ENCODE measurements at places on chromosomes 2 and 18.

- no peak for DNase-seq
Measured at GRCh38 chr2:97857553-97857952, 138.2 kb downstream of the TMEM131 start.

GRCh38 chr18:13539843-13540476, 186.4 kb downstream of the FAM210A start:
- no peak for DNase-seq

DNA sequence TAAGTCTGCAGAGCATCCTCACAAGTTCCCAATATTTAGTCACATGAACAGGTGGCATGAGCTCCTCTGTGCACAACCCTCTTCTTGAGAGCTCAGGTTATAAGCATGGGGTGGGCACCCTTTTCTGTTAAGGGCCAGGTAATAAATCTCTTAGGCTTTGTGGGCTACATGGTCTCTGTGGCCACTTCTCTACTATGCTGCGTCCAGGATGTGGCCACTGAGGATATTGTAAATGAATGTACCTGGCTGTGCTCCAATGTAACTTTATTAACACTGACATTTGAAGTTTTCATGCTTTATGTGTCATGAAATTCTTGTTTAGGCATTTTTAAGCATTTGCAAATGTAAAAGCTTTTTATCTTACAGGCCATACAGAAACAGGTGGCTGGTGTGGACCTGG, 116.8 kb upstream of the ST6GAL2 start:
- no peak for DNase-seq

GRCh38 chr2:445896-446295, 158.0 kb upstream of the ALKAL2 start:
- no peak for DNase-seq

- DNase-seq: no peak
Measured at GRCh38 chr2:38945372-38945771, 55.7 kb downstream of the ARHGEF33 start.

DNA sequence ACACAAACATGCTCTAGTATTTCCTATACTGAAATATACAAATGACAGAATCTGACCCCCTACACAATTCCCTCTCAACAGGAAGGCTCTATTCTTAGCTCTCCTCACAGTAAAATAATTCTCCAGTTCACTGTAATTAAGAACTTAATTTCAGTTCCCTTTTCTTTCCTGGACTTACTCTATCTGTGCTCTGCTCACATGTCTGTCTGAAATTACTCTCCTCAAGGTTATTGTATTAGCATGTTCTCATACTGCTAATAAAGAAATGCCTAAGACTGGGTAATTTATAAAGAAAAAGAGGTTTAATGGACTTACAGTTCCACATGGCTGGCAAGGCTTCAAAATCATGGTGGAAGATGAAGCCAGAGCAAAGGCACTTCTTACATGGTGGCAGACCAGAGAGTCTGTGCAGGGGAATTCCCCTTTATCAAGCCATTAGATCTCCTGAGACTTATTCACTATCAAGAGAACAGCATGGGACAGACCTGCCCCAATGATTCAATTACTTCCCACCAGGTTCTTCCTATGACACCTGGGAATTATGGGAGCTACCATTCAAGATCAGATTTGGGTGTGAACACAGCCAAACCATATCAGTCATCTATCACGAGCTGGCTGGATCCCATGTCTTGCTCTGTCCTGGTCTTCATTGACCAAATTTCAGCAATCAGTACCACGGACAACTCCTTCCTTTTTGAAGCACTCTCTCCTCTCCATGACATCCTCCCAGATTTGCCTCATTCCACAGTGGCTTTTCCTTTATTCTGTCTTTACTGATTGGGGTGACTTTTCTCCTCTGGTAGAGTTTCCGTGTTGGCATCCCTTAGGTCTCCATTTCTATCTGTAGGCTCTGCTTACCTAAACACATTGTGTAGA, 110.9 kb downstream of the GALR1 start:
- DNase-seq: no peak

DNA sequence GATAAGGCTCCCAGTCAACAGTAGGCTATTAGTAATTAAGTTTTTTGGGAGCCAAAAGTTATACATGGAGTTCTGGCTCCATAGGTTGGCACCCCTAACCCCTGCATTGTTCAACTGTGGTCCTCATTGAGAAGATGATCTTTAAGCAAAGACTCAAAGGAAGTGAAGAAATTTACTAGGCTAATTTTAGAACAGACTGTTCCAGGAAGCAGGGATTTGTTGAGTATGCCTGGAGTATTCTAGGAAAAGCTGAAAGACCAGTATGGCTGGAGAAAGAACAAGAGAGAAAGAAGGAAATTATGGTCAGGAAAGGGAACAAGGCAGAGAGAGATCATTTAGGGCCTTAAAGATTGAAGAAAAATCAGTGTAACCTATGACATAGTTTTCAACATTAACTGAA, 125.1 kb downstream of the PMAIP1 start:
- peak; percentile 42 for DNase-seq

DNA sequence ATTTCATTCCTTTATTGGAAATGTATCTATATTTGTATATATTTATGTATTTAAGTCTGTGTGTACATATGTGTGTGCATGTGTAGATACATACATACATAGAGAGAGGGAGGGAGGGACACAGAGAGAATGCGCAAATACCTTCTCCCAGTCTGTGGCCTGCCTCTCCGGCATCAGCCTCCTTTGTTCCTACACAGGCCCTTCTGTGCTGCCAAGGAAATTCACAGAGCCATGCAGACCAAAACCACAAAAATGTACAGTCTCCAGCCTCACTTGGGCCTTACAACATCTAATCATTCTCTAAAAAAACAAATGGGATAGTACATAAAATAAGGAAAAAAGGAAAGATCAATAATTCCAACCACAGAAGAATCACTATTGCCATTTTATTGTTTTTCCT, 8.8 kb upstream of the CRACDL start:
- peak; percentile 87 for DNase-seq

DNA sequence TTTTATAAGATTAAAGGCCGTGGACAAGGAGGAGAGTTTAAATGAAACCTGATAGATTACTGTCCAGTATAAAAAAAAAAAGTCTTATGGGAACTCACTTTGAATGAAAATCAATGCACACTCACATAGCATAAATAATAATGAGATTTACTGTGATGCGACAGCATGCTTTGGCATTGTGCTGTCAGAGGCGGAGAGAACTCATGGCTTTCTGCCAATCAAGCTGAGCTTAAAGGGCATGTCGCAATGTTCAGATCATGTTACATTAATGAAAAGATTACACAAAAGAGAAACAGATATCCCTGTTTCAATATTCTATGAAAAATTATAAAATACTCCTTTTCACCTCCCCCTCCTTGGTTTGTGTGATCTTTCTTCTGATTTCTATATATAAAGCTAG, 310.8 kb downstream of the ERBB4 start:
- peak; percentile 95 for DNase-seq

- DNase-seq: no peak
Measured at GRCh38 chr18:49608366-49609255, 46.8 kb downstream of the LIPG start.

DNA sequence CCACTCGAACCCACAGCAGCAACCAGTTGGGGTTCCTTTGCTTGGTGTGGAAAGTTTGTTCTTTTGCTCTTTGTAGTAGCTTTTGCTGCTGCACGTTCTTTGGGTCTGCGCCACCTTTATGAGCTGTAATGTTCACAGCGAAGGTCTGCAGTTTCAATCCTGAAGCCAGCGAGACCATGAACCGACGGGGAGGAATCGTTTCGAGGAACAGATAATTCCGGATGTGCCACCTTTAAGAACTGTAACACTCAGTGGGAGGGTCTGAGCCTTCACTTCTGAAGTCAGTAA, 14.3 kb downstream of the GPR17 start:
- DNase-seq: no peak

DNA sequence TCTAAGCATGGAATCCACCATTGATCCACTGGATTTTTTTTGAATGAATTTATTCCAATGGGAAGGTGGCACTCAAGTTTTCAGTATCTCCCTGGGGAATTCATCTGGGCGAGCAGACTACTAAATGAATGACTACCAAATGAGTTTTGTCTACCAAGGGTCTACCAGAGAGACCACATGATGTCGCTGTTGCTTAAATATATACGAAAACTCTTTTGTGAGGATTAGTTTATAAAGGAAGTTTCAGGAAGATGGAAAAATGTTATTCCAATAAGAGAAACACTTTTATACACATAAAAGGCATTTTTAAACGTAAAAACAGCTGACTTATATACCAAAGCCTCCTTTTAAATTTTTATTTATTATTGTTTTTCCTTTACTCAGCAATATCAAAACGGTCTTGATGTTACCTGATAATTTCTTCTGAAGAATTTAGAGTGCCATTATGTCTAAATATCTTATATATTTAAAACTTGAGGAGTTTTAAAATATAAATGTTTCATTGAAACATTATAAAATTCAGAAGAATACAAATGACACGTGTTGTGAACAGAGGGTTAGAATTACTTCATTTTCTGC, 139.7 kb downstream of the HRH4 start:
- DNase-seq: peak; percentile 82

DNA sequence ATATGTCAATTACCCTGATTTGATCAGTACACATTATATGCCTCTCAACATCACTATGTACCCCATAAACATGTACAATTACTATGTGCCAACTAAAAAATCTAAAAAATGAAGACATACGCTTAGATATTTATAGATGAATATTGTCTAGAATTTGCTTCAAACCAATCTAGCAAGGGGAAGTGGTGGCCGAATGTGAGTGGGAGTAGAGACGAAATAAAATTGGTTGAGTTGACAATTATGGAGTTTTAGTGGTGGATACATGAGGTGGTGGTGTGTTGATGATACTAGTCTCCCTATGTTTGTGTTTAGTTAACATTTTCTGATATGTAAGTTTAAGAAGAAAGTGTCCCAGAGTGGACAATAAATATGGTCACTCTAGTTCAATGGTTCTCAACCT, 49.0 kb downstream of the SDC1 start:
- no peak for DNase-seq

- DNase-seq: peak; percentile 1
Measured at GRCh38 chr2:14420851-14421250, 211.7 kb upstream of the LRATD1 start.

- peak; percentile 70 for DNase-seq
Measured at GRCh38 chr18:77191071-77191751, 58.4 kb upstream of the GALR1 start.

- no peak for DNase-seq
Measured at GRCh38 chr2:219225350-219225749, 4.1 kb downstream of the ATG9A start.

DNA sequence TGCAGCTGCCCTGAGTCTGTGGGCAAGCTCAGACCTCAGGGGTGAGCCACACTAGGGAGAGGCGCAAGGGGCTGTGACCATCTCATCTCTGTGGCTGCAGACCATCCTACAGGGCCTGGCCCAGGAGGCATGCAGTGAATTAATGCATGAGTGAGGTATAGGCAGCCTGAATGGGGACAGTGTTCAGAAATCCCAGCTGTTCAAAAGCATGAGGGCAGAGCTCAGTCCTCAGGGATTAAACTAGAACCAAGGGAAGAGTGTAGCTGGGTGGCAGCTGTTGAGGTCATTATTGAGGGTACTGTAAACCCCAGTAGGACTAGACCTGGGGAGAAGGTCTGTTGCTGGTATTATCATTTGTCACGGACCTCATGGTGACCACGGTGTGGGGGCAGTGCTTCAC, 17.0 kb downstream of the TMEM177 start:
- no peak for DNase-seq

- no peak for DNase-seq
Measured at GRCh38 chr2:176508984-176509740, 239.9 kb downstream of the MTX2 start.

DNA sequence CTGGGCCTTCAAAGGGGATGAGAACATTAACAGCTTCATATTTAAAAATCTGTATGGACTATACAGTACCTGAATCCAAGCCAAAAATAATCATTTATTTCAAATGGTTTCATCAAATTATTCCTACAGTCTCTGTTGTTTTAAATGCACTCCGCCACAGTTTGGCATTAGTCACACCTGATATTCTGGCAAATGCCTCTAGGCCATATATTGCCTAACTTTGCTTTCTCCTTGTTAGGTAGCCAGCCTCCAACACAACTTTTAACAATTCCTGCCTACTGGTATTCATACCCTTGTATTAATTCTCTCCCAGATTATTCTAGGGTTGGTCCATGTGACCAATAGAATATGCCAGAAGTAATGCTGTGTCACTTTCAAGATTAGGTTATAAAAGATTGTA, 146.6 kb upstream of the FANCL start:
- DNase-seq: no peak

DNA sequence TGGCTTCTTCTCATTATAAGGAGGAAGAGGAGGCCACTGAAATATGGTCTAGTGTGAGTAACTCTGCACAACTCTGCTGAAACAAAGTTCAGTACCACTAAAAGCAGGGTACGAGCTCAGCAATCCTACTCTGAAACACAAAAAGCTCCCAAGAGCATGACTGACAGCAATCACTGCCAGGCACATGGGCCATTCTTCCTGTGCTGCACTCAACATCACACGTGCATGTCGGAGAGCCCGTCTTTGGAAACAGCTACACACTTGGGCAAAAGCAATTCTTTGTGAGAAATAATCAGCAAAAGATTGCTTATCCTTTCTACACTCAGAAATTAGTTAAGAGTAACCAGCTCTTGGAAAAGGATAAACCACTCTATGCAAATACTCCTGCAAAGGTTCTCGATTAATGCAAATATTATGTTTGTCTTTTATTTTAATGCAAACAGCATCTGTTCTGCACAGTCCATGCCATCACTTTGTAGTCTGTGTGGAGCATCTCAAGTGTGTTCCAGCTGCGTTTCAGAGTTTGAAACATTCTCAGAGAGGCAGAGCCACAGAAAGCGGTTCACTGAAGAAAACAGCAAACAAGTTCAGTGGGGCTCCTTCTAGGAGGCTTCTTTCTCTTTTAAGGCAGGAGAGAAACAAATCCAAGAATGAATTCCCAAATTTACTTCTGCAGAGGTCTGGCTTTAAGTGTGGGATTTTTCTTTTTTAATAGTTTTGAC, 145.0 kb downstream of the HDAC4 start:
- DNase-seq: no peak

DNA sequence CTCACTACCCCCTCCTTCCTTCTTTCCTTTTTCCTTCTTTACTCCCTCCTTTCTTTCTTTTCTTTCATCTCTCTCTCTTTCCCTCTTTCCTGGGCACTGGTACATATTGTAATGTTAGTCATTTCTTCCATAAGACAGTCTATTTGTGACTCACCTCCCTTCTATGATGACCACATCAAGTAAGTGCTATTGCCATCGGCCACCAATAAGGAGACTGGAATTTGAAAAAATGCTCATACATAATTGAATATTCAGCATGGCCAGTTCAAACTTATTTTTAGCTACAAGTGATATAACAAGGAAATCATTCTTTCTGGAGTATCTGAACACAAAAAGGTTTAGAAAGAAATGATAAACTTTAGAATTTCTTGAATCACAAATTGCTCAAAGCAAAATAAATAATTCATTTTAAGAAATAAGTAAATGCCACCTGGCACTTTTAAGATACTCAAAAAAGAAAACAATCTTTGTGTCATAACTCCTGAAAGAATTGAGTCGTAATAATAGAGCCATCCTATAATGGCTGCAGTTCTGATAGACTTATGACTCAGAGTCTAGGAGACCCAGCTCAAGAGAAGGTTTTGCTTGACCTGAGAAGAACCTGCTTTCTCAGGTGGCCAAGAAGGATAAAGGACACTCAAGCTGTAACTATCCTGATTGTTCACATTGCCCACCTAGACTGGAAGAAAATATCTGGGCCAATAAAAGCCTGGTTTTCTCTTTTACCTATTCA, 51.6 kb upstream of the CCBE1 start:
- DNase-seq: peak; percentile 80

- no peak for DNase-seq
Measured at GRCh38 chr2:74849228-74849892, 15.4 kb downstream of the HK2 start.

- DNase-seq: no peak
Measured at GRCh38 chr2:97936199-97936598, 59.5 kb downstream of the TMEM131 start.
